ENCODE measurements at places on chromosomes 2 and 18.

DNA sequence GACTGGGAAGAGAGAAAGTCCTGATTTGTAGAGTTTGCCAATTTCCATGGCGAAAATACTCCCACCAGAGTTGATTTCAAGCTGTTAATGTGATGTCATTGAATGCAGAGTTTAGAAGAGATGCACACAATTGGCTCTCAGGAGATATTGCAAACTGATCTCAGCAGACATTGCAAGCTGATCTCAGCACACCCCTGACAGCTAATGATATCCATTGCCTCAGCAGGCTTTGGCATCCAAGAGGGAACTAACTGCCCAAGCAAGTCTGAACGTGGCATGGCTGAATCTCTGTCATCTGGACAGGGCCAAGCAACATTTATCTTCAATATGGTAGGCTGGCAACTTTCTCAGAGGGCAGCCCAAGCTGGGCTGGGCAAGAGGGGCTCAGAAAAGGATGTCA, 78.4 kb upstream of the CYP1B1 start:
- DNase-seq, result no peak

- no peak for DNase-seq
Measured at GRCh38 chr2:105244451-105244850, 2.9 kb downstream of the GPR45 start.

GRCh38 chr2:234496055-234496834, 636 bp downstream of the ARL4C start:
- DNase-seq, result no peak

GRCh38 chr2:11342551-11343367, 1.7 kb downstream of the ROCK2 start:
- DNase-seq, result no peak

DNA sequence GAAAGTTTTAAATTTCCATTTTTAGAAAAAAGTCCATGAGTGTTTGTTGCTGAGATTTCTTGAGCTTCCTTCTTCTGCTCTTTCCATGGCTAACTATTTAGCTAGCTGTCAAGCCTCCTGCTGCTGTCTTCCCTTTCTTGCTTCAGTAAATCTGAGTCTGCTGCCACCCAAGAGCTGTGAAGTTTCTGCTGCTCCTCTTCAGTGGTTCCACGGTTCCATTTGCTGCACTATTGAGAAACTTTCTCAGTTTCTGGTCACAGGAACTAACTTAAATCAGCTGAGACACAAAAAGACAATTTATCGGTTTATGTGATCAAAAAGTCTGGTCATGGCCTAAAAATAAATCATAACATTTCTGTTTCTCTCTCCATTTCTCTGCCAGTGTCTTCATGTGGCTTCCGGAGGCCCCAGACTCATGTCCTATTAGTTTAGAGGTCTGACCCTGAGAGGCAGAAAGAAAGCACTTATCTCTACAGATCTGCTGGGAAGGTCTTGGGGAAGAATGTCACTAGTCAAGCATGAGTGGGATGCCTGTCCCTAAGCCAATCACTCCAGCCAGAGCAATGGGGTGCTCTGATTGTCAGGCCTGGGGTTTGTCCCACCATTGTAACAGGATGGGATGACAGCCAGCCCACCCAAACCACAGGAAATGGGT, 73.0 kb upstream of the ARL4C start:
- DNase-seq, result no peak

- no peak for DNase-seq
Measured at GRCh38 chr2:123500346-123500745, 524.7 kb upstream of the CNTNAP5 start.

GRCh38 chr2:168504323-168504722, 48.3 kb downstream of the CERS6 start:
- no peak for DNase-seq

DNA sequence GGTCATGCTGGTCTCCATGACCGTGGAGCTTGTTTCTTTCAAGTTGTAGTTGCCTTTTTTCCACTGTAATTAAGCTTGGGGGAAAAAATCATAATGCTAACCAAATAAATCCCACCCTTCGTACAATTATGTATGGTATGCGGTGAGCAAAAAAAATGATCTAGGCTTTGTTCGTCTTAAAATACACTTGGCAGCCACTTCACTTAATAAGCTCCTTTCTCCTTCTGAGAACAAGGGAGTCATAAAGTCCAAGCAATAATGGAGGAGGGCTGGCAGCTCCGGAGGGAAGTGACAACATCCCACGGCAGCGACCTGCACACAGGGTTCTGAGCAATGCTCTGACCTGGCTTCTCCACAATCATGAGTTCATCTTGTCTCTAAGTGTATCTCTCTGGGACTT, 91.2 kb upstream of the KLHL29 start:
- DNase-seq, result no peak

DNA sequence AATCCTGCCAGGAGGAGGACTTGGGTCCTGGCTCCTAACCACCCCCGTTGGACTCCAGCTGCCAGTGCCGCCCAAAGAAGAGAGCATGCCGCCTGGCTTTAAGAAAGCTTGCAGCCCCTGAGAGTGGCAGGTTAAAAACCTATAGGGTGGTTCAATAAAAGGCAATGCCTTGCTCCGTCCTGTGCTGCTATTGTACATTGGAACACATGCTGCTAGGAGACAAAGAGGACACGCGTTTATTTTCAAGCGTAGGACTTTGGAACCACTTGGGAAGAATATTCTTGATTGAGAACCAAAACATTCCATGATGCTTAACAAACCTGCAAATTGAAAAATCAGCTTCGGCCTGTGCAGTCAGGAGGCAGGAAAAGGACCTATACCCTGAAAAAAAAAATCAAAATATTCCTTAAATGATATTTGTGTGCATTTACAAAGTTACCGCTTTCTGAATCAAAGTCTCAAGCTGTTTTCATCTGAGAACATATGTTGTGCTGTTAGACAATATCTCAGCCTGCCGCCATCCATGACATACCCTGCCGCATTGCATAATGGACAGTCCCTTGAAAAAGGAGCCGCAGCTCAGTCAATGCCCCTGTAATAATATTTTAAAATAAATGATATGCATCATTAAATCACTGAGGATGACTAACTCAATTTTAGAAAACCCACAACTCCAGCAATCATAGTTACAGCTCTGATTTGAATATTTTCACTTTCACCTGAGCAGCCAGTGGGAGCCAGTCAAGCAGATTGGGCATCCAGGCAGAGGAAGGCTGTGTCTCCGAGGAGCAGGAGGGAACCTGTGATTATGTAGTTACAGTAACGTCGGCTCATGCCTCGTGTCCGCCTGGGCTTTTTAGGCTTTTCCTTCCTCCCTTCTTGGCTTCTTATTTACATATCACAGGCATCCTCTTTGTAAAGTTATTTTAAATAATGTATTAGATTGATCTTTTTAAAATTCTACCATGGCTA, 805.6 kb upstream of the FANCL start:
- DNase-seq, result no peak

DNA sequence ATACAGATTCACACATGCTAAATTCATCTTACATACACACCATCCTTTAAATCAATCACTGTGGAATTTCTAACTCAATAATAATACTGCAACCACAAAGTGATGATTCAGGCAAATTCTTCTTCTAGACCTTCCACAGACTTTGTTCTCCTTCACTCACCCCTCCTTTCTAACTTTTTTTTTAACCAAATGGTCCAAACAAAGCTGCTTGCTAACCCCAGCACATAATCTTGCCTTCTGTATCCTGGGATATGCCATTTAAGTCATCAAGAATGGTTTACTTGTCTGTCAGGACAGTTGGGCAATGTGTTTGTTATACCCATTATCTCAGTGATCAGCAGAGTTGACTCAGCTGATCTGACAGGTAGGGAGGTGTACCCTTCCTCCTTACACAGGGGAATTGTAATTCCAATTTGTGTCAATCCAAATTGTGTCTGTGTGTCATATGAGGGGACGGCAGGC, 10.0 kb downstream of the SLC40A1 start:
- DNase-seq, result no peak

DNA sequence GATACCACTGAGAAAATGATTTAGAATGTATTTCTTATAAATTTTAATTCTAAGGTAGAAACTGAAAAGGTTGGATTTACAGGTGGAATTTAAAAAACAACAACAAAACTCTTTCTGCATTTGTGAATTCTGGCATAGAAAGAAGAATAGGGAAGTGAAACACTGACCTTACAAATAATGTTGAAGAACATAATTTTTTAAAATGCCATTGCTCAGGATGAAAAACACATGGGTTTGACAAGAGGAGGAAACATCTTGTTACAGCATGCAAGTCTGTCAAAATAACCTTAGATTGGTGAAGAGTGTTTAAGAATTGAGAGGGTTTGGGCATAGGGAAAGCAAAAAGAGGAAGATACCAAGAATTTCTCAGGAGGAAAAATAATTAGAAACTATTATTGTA, 184.3 kb downstream of the UBE2E3 start:
- DNase-seq, result no peak

- DNase-seq, result no peak
Measured at GRCh38 chr2:96158554-96158940, 13.3 kb upstream of the DUSP2 start.

DNA sequence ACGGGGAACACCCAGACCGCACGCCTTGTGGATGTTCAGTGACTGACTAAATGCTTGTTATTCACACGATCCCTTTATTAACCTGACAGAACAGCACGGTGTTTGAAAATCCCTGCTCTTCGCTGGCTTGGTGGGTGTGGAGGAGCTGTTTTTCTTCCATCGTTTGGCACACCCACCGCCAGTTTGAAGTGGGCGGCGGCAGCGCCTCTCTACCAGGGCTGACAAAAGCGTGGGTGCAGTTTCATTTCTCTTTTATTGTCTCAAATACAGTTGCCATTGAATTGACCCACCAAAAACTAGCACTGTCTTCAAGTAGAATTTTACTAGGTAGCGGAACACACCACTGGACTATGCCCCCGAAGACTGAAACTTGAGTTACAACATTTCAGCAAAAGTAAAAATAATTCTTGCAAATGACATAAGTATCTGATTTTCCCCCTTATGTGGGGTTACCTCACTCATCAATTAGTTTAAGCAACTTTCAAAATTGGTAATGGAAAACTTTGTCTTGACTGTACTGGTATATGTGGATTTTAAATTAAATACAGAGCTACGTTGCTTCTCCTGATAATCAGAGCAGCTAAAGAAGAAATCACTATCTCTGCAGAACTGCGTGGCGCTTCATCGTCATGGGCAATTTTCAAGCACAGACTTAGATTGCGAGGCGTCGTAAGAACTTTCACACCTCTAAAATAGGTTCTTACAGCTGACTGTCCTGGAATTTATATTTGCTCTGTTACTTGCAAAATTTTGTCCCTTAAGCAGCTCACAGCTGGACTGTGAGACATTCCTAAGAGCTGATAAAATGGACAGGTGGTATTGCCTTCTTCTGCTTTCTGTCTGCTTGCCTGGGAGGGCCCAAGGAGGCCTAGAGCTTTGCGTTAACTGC, 60.9 kb downstream of the LDLRAD4 start:
- peak; percentile 39 for DNase-seq

DNA sequence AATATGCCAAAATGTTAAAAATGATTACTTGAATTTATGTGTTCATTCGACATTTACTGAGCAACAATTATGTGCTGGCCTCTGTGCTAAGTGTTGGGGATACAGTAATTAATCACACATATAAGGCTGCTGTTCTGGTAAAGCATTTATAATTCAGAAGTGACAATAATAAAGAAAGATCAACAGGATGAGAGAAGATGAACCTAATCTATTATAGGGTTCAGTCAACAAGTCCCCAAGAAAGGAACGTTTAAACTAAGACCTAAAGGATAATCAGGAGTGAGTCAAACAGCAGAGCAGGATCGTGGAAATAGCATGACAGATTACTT, 60.1 kb upstream of the COX7A2L start:
- DNase-seq, result no peak

DNA sequence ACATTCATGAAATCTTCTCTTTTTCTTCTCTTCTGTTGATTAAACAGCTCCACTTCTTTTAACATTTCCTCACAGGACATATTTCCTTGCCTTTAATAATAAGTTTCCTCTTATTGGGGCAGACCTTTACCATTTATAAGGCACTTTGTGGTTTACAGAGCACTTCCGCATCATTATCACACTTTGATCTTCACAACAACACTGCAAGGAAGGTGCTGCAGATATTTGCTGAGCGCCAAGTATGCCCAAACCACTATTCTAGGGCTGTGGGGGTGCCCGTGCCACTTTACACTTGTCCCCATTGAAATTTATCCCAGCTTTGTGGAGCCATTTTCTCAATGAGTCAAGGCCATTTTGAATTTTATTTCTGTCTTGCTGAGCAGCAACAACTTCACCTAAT, 246.6 kb downstream of the SS18 start:
- DNase-seq, result no peak

GRCh38 chr2:110103061-110103961, 12.3 kb downstream of the MALL start:
- no peak for DNase-seq

DNA sequence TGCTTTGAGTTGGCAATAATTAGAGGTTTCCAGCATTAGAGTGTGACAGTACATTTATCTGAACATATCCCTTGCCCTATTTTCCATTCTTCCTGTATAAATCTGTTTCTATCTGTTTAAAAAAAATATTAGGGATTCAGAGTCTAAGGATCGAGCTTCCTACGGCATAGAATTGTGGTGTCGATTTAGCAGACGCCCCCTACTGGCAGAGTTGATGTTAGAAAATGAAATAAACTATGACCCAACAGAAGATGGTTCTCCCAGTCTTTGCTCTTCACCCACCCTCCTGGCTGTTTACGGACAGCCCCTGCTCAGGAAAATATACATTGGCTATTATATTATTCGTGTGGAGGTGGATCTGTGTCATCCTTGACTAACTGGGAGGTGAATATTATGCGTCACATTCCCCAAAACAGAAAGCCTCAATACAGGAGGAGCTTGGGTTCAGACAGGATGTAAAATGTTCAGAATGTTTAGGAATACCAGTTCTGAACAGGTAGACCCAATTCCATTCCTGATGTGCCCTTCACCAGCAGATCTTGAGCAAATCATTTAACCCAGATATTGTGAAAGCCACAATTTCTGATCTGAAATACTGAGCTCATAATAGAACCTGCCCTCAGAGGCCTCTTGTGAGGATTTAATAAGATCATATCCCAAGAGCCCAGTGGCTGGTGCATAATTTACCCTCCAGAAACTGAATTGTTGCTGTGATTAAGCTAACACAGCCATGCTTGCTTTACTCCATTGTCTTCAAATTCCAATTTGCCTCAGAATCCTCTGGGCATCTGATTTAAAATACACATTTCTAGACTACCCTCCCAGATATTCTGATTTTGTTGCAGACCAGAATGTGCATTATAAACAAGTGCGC, 10.8 kb upstream of the ERMN start:
- no peak for DNase-seq

- no peak for DNase-seq
Measured at GRCh38 chr18:69364930-69365329, 35.8 kb upstream of the DOK6 start.
